Hepatocyte (in vitro differentiated cells): ENCODE measurements at places on chromosomes 1 and 21. TPM values are rescaled to one million over a fixed set of nuclear protein-coding genes. Genes with fewer than 3 reads are reported as not detected.

DNA sequence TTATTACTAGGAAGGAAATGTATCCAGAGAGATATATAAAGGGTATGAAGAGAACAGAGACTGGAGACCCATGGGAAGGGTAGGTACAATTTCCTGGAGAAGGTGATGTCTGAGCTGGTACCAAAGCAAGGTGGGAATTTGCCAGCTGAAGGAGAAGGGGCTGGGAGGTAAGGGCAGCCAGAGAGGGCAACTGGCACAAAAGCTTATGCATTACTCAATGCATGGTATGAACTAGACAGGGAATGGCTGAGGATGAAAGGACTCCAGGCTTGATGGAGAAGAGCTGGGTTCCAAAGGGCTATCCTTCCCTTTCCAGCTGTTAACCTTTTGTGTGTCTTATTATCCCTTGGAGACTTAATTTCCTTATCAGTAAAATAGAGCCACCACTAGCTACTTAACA, 113.6 kb upstream of the GADD45A start:
- peak overlapping the region; percentile 89 for H3K27ac ChIP-seq
- H3K4me1 ChIP-seq, result peaks cover 33% of the 10 kb centered on the region
- no peak for DNase-seq
- H3K27me3 ChIP-seq, result no peaks in the 10 kb centered on the region
- H3K36me3 ChIP-seq, result no peaks in the 10 kb centered on the region

DNA sequence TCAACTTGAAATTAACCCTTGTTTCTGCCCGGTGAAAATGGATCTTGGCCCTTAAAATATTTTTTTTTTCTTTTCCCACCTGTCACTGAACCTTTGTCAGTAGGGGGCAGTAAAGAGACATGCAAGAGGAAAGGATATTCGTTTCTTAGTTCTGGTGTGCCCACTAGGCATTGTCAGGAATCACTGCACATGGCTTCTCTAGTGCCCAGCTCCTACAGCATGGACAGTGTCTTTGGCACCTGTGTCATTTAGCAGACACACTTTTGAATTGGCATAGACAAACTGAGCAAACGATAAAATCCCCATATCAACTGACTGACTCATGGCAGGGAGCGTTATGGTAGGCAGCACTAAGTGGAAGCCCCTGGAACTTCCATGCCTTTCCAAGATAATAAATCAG, 1048.1 kb downstream of the BRINP3 start:
- no peak overlapping the region for H3K4me3 ChIP-seq
- DNase-seq, result peak; percentile 65
- no peak overlapping the region for H3K27ac ChIP-seq
- H3K27me3 ChIP-seq, result no peaks in the 10 kb centered on the region

GRCh38 chr1:84619383-84620102, 45.3 kb upstream of the CTBS start:
- peak; percentile 37 for DNase-seq
- peak overlapping the region; percentile 11 for H3K27ac ChIP-seq
- no peaks in the 10 kb centered on the region for H3K36me3 ChIP-seq
- H3K4me3 ChIP-seq, result no peak overlapping the region

- H3K4me3 ChIP-seq, result no peak overlapping the region
- H3K4me1 ChIP-seq, result no peaks in the 10 kb centered on the region
- H3K27ac ChIP-seq, result no peak overlapping the region
- no peak for DNase-seq
Observed at GRCh38 chr1:18278946-18279345, 171.3 kb downstream of the IGSF21 start.

GRCh38 chr1:44646261-44647110, 27.8 kb downstream of the TMEM53 start:
- DNase-seq, result no peak
- no peaks in the 10 kb centered on the region for H3K27me3 ChIP-seq
- H3K36me3 ChIP-seq, result no peaks in the 10 kb centered on the region
- H3K27ac ChIP-seq, result no peak overlapping the region

DNA sequence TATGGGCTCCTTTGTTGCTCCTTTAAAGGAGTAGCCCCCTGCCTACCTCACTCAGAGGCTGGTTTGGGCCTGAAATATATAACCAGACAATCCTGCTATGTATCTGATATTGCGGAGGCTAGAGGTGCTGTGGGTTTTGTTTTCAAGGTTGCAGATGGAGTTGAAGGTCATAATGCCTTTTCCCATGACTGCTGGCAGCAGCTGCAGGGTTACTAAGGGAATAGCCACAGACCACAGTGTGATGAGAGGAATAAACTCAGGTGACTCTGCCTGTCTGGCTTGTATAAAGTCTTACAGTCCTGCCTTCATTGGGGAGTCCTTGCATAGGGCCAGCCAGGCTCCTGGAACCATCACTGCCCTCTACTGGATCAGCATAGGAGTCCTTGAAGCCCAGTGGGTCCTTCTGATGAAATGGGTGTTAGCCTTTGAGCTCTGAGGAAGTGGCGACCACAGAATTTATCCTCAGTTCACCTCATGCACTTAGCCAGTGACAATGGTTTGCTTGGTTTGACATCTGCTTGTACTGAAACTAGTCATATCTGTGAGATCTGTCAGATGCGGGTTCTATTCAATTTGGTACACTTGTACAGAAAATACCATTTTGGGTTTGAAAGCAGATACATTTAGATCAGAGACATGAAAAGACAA, 174.4 kb upstream of the HMCN1 start:
- H3K27me3 ChIP-seq, result no peaks in the 10 kb centered on the region
- H3K4me1 ChIP-seq, result no peaks in the 10 kb centered on the region
- DNase-seq, result peak; percentile 66
- H3K4me3 ChIP-seq, result no peak overlapping the region

- H3K27ac ChIP-seq, result no peak overlapping the region
- no peak overlapping the region for H3K4me3 ChIP-seq
- no peak for DNase-seq
- H3K27me3 ChIP-seq, result no peaks in the 10 kb centered on the region
- H3K4me1 ChIP-seq, result peaks cover 8% of the 10 kb centered on the region
- no peaks in the 10 kb centered on the region for H3K36me3 ChIP-seq
Observed at GRCh38 chr1:28761189-28761588, 24.4 kb downstream of the YTHDF2 start.

DNA sequence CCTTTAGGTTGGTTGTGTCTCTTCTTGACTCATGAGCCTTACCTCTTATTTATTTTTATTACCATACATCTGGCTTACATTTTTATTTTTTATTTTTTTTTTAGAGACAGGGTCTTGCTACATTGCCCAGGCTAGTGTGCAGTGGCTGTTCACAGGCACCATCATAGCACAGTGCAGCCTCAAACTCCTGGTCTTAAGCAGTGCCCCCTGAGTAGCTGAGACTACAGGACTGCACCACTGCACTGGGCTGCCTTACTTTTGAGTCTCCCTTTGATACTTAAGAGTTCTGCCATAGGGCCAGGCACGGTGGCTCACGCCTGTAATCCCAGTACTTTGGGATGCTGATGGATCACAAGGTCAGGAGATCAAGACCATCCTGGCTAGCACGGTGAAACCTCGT, 76.4 kb upstream of the MACF1 start:
- H3K36me3 ChIP-seq, result no peaks in the 10 kb centered on the region
- H3K27ac ChIP-seq, result peak overlapping the region; percentile 38
- DNase-seq, result no peak

DNA sequence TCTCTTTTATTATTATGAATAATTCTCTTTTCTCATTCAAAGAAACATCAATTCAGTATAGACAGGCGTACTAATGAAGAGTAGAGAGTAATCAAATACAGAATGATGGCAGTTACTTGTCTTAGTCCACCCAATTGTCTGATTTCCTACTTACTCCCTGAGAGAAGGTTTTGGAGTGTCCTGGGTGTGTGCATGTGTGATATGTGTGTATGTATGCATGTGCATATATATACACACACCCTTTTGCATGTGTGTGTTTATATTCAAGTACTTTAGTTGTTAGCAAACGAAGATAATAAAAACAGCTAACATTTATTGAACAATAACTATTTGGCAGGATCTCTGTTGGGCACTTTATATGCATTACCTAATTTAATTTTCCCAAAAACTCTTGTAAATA, 63.2 kb upstream of the CCDC190 start:
- no peaks in the 10 kb centered on the region for H3K36me3 ChIP-seq
- H3K4me3 ChIP-seq, result no peak overlapping the region

DNA sequence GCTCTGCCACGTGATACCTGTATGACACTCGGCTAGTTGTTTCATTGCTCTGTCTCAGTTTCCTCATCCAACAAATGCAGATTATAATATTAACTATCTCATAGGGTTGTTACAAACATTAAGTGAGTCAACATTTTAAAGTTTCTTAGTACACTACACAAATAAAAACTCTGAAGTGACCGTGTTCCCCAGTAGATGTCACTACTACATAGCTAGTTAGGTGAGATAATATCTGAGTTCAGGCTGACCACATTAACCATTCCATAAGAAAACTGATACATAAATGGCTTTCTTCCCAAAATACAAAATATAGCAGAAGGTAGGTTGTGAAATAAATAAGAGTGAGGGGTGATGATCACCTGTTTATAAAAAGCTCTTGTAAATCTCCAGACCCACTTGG, 214.1 kb downstream of the NUF2 start:
- H3K4me1 ChIP-seq, result no peaks in the 10 kb centered on the region
- DNase-seq, result peak; percentile 46
- no peaks in the 10 kb centered on the region for H3K36me3 ChIP-seq
- no peaks in the 10 kb centered on the region for H3K27me3 ChIP-seq
- no peak overlapping the region for H3K27ac ChIP-seq
- no peak overlapping the region for H3K4me3 ChIP-seq

DNA sequence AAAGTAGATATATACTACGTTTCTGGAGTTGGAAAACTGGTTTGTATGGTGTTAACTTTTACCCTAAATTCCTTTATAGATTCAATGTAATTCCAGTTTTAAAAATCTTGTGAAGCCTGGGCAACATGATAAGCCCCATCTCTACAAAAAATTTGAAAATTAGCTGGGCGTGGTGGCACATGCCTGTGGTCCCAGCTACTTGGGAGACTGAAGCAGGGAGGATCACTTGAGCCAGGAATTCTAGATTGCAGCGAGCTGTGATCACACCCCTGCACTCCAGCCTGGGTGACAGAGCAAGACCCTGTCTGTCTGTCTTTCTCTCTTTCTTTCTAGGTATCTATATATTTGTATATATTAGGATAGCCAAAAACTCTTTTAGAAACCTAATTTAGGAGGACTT, 141.9 kb downstream of the CLEC20A start:
- no peak overlapping the region for H3K4me3 ChIP-seq
- no peaks in the 10 kb centered on the region for H3K36me3 ChIP-seq
- DNase-seq, result no peak
- H3K27ac ChIP-seq, result no peak overlapping the region
- no peaks in the 10 kb centered on the region for H3K4me1 ChIP-seq
- H3K27me3 ChIP-seq, result no peaks in the 10 kb centered on the region

- no peak overlapping the region for H3K27ac ChIP-seq
- no peak overlapping the region for H3K4me3 ChIP-seq
- H3K4me1 ChIP-seq, result no peaks in the 10 kb centered on the region
- DNase-seq, result no peak
- H3K36me3 ChIP-seq, result no peaks in the 10 kb centered on the region
Observed at GRCh38 chr1:211126622-211127021, 7.3 kb downstream of the KCNH1 start.

DNA sequence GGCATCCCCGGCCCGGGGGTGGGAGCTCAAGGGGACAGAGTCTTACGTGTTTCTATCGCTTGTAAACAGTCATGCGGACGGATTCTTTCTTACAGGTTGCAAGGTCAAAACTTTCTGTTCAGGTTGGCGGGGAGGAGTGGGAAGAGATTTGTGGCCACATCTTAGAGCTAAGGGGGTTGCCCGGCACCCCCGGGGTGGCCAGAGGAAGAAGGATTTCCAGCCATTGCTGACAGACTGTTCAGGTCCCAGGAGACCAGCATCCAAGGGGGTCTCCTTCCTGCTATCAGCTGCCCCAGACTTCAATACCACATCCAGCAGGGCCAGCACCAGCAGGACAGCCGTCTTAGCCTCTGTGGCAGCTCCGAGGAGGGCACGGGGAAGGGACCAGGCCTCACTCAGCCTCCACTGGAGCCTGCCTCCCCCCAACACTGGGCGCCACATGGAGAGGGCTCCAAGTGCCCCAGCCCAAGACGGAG, 52.0 kb downstream of the KIF21B start:
- no peak overlapping the region for H3K4me3 ChIP-seq
- H3K4me1 ChIP-seq, result no peaks in the 10 kb centered on the region
- DNase-seq, result no peak
- no peaks in the 10 kb centered on the region for H3K27me3 ChIP-seq
- H3K36me3 ChIP-seq, result no peaks in the 10 kb centered on the region

GRCh38 chr1:23751050-23751814, 8.0 kb downstream of the ELOA start:
- DNase-seq, result peak; percentile 80
- no peaks in the 10 kb centered on the region for H3K4me1 ChIP-seq
- H3K27ac ChIP-seq, result no peak overlapping the region
- H3K36me3 ChIP-seq, result peaks cover 7% of the 10 kb centered on the region

GRCh38 chr1:24018611-24019580, 38.8 kb upstream of the SRSF10 start:
- H3K36me3 ChIP-seq, result no peaks in the 10 kb centered on the region
- H3K27me3 ChIP-seq, result no peaks in the 10 kb centered on the region
- peak; percentile 98 for DNase-seq
- peaks cover 71% of the 10 kb centered on the region for H3K4me1 ChIP-seq
- H3K4me3 ChIP-seq, result no peak overlapping the region
- peak overlapping the region; percentile 95 for H3K27ac ChIP-seq

- no peaks in the 10 kb centered on the region for H3K36me3 ChIP-seq
- H3K4me3 ChIP-seq, result no peak overlapping the region
- no peak for DNase-seq
- no peak overlapping the region for H3K27ac ChIP-seq
- no peaks in the 10 kb centered on the region for H3K4me1 ChIP-seq
Observed at GRCh38 chr1:26409191-26409807, 1.3 kb upstream of the LIN28A start.

DNA sequence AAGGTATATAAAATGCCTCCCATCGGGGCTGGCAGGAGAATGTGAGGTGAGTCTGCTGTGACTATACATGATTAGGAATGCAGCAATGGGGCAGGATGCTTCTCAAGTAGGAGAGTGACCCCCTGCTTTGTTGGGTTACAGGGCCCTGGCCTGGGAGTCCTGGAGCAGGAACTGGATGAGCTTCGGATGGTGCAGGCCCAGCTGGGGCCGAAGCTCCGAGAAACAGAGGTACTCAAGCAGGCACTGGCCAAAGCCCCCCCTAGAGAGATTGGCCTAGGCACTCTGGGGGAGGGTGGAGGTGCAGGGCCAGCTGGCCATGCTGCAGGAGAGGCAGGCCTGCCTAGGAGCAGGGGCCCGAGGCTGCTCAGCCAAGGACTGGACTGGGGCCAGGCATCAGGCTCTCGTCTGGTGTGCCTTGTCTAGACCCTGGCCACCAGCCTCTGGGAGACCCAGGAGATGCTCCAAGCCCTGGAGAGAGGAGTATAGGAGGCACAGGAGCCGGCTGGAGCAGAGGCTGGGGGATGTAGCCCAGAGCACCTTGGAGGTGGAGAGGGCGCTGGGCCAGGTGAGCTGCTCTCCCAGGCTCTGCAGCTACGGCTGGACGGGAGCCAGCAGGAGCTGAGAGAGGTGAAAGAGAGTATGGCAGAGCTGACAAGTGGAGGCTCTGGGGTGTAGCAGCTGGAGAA, 32.8 kb upstream of the PKP1 start:
- no peaks in the 10 kb centered on the region for H3K27me3 ChIP-seq
- DNase-seq, result no peak
- no peak overlapping the region for H3K4me3 ChIP-seq

The SUSD4 gene
- polyA plus RNA-seq, result 5.1 and 5.6 TPM in 2 replicates

The ABL2 gene
- 8.6 and 13.0 TPM in 2 replicates for polyA plus RNA-seq

The KLF17 gene
- not detected in 2 replicates for polyA plus RNA-seq

The DIRAS3 gene
- polyA plus RNA-seq, result 2.0 and 4.1 TPM in 2 replicates

The LGR6 gene
- polyA plus RNA-seq, result 1.1 and 1.5 TPM in 2 replicates

The COG2 gene
- polyA plus RNA-seq, result 23.7 and 25.3 TPM in 2 replicates

The OLIG1 gene
- polyA plus RNA-seq, result not detected in 2 replicates

The ZBED6 gene
- 1.5 and 2.6 TPM in 2 replicates for polyA plus RNA-seq

The IARS2 gene
- polyA plus RNA-seq, result 48.1 and 55.2 TPM in 2 replicates

The REN gene
- polyA plus RNA-seq, result 18.4 and 39.7 TPM in 2 replicates

The HAO2 gene
- polyA plus RNA-seq, result 5.7 and 14.2 TPM in 2 replicates

The FGR gene
- 0.28 TPM in 1 of 2 replicates, not detected in the other for polyA plus RNA-seq

The LRRC39 gene
- polyA plus RNA-seq, result 0.88 and 1.1 TPM in 2 replicates

The CNIH3 gene
- polyA plus RNA-seq, result 2.1 and 3.5 TPM in 2 replicates

The FCRL6 gene
- not detected in 2 replicates for polyA plus RNA-seq

The KIF14 gene
- 0.54 and 0.68 TPM in 2 replicates for polyA plus RNA-seq
